Immature natural killer cell (primary cell): ENCODE measurements at places on chromosomes 3 and 15. TPM values are rescaled to one million over a fixed set of nuclear protein-coding genes. Genes with fewer than 3 reads are reported as not detected.

Gene GRM2
- not detected for polyA plus RNA-seq

Gene ADIPOQ
- not detected for polyA plus RNA-seq

DNA sequence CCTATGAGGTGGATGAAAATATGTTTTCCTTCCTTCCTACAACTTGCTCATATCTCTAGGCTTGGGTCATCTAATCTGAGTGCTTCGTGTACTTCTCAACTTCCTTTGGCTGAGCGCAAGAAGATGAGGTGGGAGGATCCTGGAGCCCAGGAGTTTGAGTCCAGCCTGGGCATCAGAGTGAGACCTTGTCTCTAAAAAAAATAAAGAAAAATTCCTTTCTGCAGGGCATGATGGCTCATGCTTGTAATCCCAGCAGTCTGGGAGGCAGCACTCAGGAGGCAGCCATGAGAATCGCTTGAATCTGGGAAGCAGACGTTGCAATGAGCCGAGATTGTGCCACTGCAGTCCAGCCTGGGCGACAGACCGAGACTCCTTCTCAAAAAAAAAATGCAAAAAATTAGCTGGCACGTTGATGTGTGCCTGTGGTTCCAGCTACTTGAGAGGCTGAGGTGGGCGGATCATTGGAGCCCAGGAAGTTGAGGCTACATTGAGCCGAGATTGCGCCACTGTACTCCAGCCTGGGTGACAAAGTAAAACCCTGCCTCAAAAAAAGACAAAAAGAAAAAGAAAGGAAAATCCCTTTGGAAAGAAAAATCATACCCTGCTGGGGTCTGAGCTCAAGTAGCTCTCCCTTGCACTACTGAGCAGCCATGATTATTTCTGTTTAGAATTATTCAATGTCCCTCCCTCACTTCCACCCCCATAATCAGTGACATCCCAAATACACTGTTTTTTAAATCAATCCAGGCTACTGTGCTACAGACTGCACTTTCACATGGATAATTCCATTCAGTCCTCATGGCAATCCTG is 28.0 kb upstream of the RAB11A start:
- no peaks in the 10 kb centered on the region for H3K36me3 ChIP-seq
- H3K4me3 ChIP-seq = no peak overlapping the region
- no peak overlapping the region for H3K27ac ChIP-seq

DNA sequence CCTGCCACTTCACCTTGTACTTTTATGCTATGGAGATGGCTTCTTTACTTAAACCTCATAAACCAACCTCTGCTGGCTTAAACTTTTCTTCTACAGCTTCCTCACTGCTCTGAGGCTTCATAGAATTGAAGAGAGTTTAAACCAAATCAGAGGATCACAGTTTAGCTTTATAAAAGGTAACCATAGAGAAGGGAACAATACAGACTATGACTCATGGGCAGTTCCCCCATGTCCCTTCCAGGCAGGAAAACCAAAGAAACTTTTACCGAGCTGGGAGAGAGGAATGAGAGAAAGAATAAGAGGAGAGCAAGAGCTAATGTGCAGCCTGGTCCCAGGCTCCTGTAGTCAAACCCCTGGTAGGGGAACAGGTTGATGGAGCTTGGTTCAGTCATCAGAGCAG is 53.9 kb upstream of the NEDD4 start:
- H3K4me3 ChIP-seq = no peak overlapping the region
- H3K36me3 ChIP-seq = peaks cover 4% of the 10 kb centered on the region

Gene PLOD2
- polyA plus RNA-seq = not detected

- no peak overlapping the region for H3K4me3 ChIP-seq
- H3K36me3 ChIP-seq = no peaks in the 10 kb centered on the region
- H3K27ac ChIP-seq = no peak overlapping the region
- H3K4me1 ChIP-seq = no peaks in the 10 kb centered on the region
- H3K27me3 ChIP-seq = peaks cover 6% of the 10 kb centered on the region
- DNase-seq = no peak
These were observed 47.9 kb downstream of the WDR49 start for GRCh38 chr3:167605871-167606270.

- peak overlapping the region; percentile 49 for H3K27ac ChIP-seq
- DNase-seq = no peak
- H3K4me1 ChIP-seq = peaks cover 7% of the 10 kb centered on the region
These were observed 108.9 kb downstream of the EDEM1 start for GRCh38 chr3:5296362-5296761.
